ENCODE measurements at places on chromosomes 6 and 20. TPM values are rescaled to one million over a fixed set of nuclear protein-coding genes. Genes with fewer than 3 reads are reported as not detected.

DNA sequence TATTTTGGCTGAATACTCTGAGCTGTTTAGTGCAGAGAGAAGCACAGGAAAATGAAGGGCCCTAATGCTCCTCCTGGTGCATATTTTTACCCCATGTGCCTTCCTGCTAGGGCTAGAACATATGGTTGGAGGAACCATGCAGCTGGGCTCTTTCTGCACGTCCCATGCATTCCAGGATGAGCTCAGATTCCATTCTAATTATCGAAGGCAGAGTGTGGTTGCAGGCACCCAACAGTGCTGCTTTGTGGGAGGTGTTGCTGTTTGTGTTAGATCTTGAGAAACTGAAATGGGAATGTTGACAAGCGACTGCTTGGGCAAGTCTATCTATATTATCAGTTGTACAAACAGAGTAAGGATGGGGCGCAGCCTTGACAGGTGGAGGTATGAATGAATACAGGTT is 419.5 kb downstream of the DHX35 start:
- H3K4me3 ChIP-seq: no peak overlapping the region
- no peak overlapping the region for H3K27ac ChIP-seq
- H3K36me3 ChIP-seq: no peaks in the 10 kb centered on the region
- H3K4me1 ChIP-seq: no peaks in the 10 kb centered on the region
- DNase-seq: no peak

Gene NNAT
- total RNA-seq: not detected

Gene MACROD2
- total RNA-seq: 4.0 TPM

Gene ARG1
- total RNA-seq: not detected

DNA sequence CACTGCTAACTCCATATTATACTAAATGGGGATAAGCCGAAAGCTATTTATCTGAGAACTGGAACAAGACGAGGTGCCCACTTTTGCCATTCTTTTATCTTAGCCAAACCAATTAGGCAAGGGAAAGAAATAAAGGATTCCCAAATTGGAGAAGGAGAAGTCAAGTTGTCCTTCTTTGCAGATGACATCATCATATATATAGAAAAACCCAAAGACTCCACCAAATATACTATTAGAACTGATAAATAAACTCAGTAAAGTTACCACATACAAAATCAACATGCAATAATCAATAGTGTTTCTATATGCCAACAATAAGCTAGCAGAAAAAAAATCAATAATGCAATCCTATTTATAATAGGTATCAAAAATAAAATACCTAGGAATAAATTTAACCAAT is 570.3 kb upstream of the EPHA7 start:
- no peak for DNase-seq
- H3K4me3 ChIP-seq: no peak overlapping the region
- no peaks in the 10 kb centered on the region for H3K27me3 ChIP-seq
- H3K36me3 ChIP-seq: no peaks in the 10 kb centered on the region
- H3K4me1 ChIP-seq: no peaks in the 10 kb centered on the region

DNA sequence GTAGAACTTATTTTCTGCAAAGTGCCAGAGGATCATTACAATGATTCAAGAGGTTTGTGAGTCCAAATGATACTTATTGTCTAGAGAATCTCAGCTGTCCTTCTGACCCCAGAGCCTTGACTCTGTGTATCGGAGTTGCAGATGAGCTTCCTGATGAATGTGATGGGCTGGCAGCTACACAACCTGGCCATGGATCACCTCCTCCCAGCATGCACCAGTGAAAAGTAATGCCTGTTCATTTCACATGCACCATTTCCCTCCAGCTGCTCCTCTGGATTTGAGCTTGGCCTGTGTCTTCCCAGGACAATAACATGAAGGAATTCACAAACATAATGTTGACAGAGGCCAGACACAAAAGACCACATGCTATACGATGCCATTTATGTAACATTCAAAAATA is 30.0 kb downstream of the SNHG17 start:
- no peak for DNase-seq
- no peaks in the 10 kb centered on the region for H3K27me3 ChIP-seq
- no peak overlapping the region for H3K4me3 ChIP-seq
- H3K36me3 ChIP-seq: peaks cover under 1% of the 10 kb centered on the region

Gene TRIM10
- not detected for total RNA-seq

- no peak overlapping the region for H3K27ac ChIP-seq
- H3K27me3 ChIP-seq: peaks cover 3% of the 10 kb centered on the region
- H3K36me3 ChIP-seq: no peaks in the 10 kb centered on the region
- H3K4me1 ChIP-seq: no peaks in the 10 kb centered on the region
- no peak overlapping the region for H3K4me3 ChIP-seq
Measured at GRCh38 chr6:154595538-154595937, 85.1 kb upstream of the CNKSR3 start.

- no peaks in the 10 kb centered on the region for H3K36me3 ChIP-seq
- peak; percentile 73 for DNase-seq
- H3K27me3 ChIP-seq: no peaks in the 10 kb centered on the region
- H3K27ac ChIP-seq: peak overlapping the region; percentile 70
Measured at GRCh38 chr6:31400467-31401289, 2.7 kb upstream of the MICA start.

DNA sequence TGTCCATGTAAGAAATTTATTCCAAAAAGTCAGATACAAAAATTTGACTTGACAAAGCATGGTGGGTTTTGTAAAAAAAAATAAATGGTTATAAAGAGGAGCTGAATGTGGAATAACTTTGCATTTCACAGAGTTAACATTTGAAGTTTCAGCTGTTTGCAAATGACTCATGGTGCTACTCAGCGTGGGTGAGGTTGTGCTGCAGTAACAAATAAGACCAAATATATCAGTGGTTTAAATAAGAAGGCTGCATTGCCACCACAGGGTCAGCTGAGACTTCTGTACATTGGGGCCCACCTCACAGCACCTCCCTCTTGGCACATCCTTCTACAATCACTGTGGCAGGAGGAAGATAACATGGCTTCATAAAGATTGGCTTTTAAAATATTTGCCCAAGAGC is 272.5 kb upstream of the SULF2 start:
- no peaks in the 10 kb centered on the region for H3K27me3 ChIP-seq
- no peak for DNase-seq
- no peaks in the 10 kb centered on the region for H3K36me3 ChIP-seq
- H3K4me3 ChIP-seq: no peak overlapping the region

- no peak overlapping the region for H3K27ac ChIP-seq
- no peaks in the 10 kb centered on the region for H3K36me3 ChIP-seq
- H3K4me1 ChIP-seq: no peaks in the 10 kb centered on the region
- DNase-seq: peak; percentile 74
Measured at GRCh38 chr6:158688860-158689259, 39.0 kb downstream of the SYTL3 start.

DNA sequence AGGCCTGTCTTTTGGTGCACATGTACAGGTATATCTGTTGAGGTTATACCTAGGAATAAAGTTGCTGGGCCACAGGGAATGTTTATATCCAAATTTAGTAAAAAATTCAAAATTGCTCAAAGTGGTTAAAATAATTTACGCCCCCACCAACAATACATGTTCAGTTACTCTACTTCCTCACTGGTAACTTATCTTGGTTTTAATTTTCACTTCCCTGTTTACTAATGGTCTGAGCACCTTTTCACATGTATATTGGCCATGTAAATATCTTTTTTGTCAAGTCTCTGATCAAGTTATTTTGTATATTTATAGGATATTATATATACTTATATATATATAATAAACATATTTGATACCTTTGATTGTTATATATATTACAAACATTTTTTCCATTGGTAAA is 9.7 kb downstream of the PDE7B start:
- H3K27me3 ChIP-seq: no peaks in the 10 kb centered on the region
- no peak for DNase-seq
- H3K27ac ChIP-seq: no peak overlapping the region
- no peak overlapping the region for H3K4me3 ChIP-seq
- no peaks in the 10 kb centered on the region for H3K36me3 ChIP-seq

DNA sequence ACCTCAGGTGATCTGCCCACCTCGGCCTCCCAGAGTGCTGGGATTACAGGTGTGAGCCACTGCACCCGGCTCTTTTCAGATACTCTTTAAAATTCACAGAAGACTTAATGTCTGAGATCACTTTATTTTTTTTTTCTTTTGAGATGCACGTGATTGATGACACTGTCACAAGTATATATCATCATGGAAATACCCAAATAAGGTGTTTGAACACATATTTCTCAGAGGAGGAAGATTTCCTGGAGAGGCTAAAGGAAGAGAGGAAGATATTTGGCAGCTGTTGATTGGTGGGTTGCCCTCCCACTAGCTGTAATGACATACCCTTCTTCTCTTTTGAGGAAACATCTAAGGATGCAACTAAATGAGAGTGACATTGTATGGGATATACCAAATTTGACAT is 225.9 kb upstream of the CITED2 start:
- no peaks in the 10 kb centered on the region for H3K27me3 ChIP-seq
- H3K36me3 ChIP-seq: no peaks in the 10 kb centered on the region
- no peak overlapping the region for H3K4me3 ChIP-seq
- no peak for DNase-seq
- H3K4me1 ChIP-seq: peaks cover 31% of the 10 kb centered on the region
- no peak overlapping the region for H3K27ac ChIP-seq

GRCh38 chr6:94478133-94479005 is 1059.0 kb upstream of the EPHA7 start:
- no peak for DNase-seq
- no peaks in the 10 kb centered on the region for H3K4me1 ChIP-seq
- no peaks in the 10 kb centered on the region for H3K27me3 ChIP-seq
- H3K36me3 ChIP-seq: no peaks in the 10 kb centered on the region

GRCh38 chr20:52809003-52809402 is 163.2 kb upstream of the TSHZ2 start:
- no peak overlapping the region for H3K27ac ChIP-seq
- H3K4me3 ChIP-seq: no peak overlapping the region
- H3K36me3 ChIP-seq: no peaks in the 10 kb centered on the region
- no peaks in the 10 kb centered on the region for H3K4me1 ChIP-seq

- DNase-seq: no peak
- no peak overlapping the region for H3K4me3 ChIP-seq
- peak overlapping the region; percentile 98 for H3K27ac ChIP-seq
- H3K27me3 ChIP-seq: no peaks in the 10 kb centered on the region
Measured at GRCh38 chr6:169099411-169100202, 154.0 kb downstream of the THBS2 start.

- peak within 1 kb of the TSS; percentile 3 for H3K27ac ChIP-seq
- H3K27me3 ChIP-seq: no peaks in the 10 kb centered on the region
- H3K4me1 ChIP-seq: peaks cover 33% of the 10 kb centered on the region
- H3K36me3 ChIP-seq: no peaks in the 10 kb centered on the region
- DNase-seq: peak; percentile 99
Measured at GRCh38 chr20:2873010-2873746, at the start of gene PTPRA. TSS of gene PTPRA (plus strand) at chr20:2873481. CDS start at chr20:2964278, 90,797 bp downstream.

DNA sequence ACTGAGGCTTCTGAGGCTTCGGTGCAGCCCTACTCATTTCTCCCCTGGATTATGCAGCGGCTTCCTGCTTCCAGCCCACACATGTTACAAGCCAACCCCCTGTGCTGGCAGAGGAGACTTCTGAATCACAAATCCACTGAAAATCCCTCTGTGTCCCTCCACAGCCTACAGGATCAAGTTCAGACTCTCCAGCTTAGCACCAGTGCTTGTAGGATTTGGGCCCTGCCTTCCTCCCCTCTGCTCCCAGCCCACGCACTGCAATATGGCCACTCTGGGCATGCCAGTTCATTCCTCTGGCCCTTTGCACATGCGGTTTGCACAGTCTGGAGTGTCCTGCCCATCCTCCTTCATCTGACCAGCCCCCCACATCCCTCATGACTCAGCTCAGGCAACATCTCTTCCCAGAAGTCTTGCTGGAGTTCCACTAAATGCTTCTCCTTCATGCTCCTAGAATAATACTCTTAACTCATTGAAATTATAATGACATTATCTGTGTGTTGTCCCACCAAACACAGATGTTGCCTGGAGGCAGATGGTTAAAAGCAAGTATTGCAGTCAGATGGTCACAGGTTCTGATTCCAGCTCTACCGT is 15.9 kb upstream of the MDGA1 start:
- H3K4me1 ChIP-seq: peaks cover 36% of the 10 kb centered on the region
- no peak overlapping the region for H3K4me3 ChIP-seq
- peak; percentile 96 for DNase-seq
- no peaks in the 10 kb centered on the region for H3K36me3 ChIP-seq
- H3K27me3 ChIP-seq: no peaks in the 10 kb centered on the region

- no peak overlapping the region for H3K27ac ChIP-seq
- no peak overlapping the region for H3K4me3 ChIP-seq
- no peak for DNase-seq
- H3K4me1 ChIP-seq: no peaks in the 10 kb centered on the region
Measured at GRCh38 chr20:52275181-52275691, 83.7 kb upstream of the ZFP64 start.

GRCh38 chr6:515267-515666 is 123.7 kb downstream of the IRF4 start:
- no peak for DNase-seq
- no peak overlapping the region for H3K4me3 ChIP-seq
- no peaks in the 10 kb centered on the region for H3K27me3 ChIP-seq
- no peaks in the 10 kb centered on the region for H3K36me3 ChIP-seq
- H3K27ac ChIP-seq: no peak overlapping the region

DNA sequence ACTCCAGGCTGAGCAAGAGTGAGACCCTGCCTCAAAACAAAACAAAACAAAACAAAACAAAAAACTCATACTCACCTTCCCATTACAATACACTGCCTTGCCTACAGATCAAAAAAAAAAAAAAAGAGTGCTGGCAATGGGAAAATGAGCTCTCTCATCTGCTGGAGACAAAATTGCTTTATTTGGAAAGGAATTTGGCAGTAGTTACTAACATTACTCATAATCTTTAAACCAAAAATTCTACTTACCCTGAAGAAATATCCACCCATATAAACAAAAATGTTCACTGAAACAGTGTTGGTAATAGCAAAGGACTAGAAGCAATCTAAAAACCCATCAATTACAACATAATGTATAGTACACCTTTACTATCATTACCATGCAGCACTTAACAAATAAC is 120.4 kb downstream of the RNGTT start:
- peak; percentile 80 for DNase-seq
- H3K4me3 ChIP-seq: no peak overlapping the region
- peak overlapping the region; percentile 36 for H3K27ac ChIP-seq
- H3K4me1 ChIP-seq: peaks cover 17% of the 10 kb centered on the region
- peaks cover 3% of the 10 kb centered on the region for H3K36me3 ChIP-seq
- no peaks in the 10 kb centered on the region for H3K27me3 ChIP-seq

Gene CCM2L
- total RNA-seq: not detected

DNA sequence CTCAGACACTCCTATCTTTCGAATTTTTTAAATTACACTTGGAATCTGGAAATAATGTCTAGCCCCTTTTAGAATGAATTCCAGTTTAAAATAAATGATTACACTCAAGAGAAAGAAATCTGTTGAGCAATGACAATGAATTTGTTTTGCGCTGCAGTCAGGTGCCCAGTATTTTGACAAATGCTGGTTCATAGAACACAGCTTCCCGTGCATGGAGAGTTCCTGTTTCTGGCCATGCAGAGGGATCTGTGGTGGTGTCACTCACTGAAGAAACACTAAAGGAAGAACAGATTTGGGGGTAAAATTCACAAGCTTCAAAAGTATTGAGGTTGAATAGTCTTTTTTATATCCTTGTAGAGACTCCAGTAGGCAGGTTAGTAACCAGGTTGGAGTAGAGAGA is 113.4 kb upstream of the CEP85L start:
- H3K27ac ChIP-seq: no peak overlapping the region
- no peak overlapping the region for H3K4me3 ChIP-seq
- no peak for DNase-seq
- H3K4me1 ChIP-seq: peaks cover 4% of the 10 kb centered on the region

- no peaks in the 10 kb centered on the region for H3K27me3 ChIP-seq
- no peak overlapping the region for H3K27ac ChIP-seq
- peaks cover 4% of the 10 kb centered on the region for H3K4me1 ChIP-seq
- no peak for DNase-seq
Measured at GRCh38 chr20:57773059-57773815, 63.4 kb upstream of the PMEPA1 start.
